ENCODE measurements at places on chromosomes 6 and 20.
A peak's percentile ranks its signal among the peaks of the same experiment; 100 is the strongest.

DNA sequence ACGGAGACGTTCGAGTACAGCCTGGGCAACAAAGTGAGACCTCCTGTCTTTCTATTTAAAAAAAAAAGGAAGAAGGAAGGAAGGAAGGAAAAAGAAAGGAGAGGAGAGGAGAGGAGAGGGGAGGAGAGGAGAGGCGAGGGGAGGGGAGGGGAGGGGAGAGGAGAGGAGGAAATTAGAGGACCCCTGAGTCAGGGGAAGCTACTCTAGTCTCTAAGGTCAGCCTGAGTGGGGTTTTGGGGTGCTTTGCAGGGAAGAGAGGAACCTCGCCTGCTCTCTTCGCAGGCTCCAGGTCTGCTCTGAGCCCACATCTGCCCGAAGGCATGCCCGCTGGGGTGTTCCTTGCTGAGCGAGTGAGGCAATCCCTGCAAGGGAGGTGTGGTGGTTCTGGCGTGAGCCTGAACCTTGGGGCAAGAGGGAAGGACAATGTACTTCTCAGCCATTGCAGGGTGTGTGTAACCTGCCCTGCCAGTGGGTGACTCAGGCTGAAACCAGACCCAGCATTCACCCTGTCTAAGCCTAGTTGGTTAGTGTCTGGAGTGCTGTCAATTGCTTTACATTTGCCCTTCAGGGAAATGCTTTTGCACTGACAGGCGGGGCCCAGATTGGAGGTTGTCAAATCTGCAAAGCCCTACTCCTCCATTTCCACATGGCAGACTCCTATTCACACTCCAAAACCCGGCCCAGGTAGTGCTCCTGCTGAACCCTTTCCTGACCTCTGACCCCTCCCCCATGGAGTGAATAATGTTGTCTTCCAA lies 15.3 kb upstream of the MMP9 start:
- no peak for DNase-seq

DNA sequence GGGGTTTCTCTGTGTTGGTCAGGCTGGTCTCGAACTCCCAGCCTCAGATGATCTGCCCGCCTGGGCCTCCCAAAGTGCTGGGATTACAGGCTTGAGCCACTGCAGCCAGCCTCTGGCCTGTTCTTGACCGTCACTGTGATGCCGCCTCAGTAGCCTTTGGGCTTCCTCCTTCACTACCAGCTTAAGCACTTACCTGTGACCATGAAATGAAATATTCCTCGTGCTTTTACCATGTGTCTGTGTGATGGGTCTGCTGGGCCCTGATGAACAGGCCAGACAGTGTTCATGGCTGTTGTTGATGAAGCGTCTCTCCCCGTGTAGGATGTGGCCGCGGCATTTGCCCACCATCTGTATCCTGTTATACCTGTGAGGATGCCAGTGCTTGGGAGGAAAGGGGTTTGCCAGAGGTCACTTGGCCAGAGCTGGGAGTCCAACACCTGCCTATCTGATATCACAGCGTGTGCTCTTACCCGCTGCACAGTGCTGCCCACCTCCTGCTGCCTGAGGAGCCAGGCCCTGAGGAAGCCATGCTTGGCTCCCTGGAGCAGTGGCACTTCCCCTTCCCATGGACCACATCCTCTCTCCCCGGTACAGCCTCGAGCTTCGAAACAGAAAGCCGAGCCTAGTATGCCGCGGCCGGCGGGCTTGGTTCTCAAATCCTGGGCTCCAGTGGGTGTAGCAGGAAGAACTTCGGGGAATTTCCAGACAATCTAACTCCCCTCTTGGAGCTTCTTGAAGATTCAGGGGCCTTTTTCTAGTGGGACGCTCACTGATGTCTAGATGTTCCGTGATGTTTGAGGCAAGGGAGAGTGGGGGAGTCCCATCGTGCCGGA lies 167.9 kb downstream of the ZDHHC14 start:
- DNase-seq: no peak

DNA sequence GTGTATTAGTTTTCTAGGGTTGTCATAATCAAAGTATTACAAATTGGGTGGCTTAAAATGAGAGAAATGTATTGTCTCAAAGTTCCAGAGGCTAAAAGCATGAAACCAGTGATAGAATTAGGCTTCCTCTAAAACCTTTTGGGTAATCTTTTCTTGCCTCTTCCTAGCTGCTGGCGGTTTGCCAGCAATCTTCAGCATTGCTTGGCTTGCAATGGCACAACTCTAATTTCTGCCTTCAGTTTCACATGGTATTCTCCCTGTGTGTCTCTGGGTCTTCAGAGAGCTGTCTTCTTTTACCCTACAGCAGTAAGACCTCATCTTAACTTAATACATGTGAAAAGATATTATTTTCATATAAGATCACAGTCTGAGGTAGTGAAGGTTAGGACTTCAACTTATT lies 479.1 kb upstream of the GJE1 start:
- DNase-seq: no peak

DNA sequence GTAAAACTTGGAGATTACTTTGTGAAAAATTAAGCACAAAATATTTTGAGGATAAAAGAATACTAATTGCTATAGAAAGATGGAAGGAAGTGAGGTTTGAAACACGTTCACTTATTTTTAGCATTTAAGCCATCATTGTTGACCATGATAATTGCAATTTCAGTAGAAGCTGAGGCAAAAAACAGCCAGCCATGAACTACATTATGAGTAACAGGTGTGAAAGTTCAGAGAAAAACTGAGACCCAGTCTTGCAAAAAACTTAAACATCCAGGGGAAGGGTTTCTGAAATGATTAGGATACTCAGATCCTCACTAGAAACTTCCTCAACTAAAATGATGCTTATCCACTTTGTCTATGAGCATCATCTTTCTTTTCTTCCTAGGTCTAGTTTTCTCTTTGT lies 619.4 kb downstream of the PHF3 start:
- no peak for DNase-seq

DNA sequence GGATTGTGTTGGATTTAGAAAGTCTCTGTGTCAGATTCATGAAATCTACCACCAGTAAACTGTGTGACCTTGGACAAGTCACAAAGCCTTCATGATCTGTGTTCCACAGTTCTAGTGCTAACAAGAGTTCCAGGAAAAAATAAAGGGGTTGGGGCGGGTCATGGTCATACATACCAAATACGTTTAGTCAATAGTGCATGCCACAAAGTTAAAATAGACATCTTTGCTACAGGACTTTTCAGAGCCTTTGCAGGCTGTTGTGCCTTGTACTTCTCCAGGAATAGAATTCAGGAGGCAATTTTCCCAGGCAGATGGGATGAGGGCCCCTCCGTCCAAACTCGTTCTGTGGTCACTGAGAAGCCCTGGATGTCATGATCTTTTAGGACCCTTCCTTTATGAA lies 127.2 kb downstream of the EYA2 start:
- no peak for DNase-seq

GRCh38 chr20:51541189-51542032 lies 1.1 kb downstream of the NFATC2 start:
- peak; percentile 49 for DNase-seq

GRCh38 chr6:23002044-23002619 lies 432.8 kb downstream of the HDGFL1 start:
- no peak for DNase-seq

All from astrocyte (in vitro differentiated cells and primary cell).